ENCODE measurements at places on chromosomes 6 and 20.

DNA sequence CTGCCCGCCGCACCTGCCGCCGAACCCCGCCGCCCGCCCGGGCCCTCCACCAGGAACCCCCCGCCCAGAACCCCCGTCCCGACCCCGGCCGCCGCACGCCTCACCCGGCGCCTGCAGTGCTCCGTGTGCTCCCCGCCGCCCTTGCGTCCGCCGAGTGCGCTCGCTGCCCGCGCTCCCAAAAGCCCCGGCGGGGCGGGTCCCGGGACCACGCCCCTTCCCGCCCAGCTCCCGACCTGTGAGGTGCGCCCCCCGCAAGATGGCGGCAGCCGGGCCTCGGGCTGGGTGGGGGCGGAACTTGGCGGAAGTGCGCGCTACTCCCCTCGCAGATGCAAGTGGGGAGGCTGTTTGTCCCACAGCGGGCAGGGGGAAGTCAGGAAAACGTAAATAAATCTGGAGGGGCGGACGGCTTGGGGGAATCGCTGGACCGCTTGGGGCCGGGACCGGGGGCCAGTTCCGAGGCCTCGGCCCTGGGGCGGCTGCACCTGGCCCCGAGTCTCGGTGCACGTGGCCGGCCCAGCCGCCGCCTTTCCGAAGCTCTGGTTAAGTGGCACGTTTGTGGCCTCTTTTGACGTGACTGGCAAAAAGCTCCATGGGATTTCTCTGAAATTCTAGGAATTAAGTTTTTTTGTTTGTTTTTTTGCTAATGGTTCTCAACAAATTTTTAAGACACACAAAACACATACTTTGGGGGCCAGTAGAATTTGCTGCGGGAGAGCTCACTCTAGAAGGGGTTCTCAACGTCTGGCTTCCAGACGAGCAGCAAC is at the start of gene EZR:
Gene EZR (minus strand): TSS at position 156 of the 764 bp plus-strand sequence. CDS start 1,275 bp downstream, outside the sequence.
- no peak for DNase-seq

GRCh38 chr6:89494131-89494793 is 61.3 kb downstream of the ANKRD6 start:
- no peak for DNase-seq

DNA sequence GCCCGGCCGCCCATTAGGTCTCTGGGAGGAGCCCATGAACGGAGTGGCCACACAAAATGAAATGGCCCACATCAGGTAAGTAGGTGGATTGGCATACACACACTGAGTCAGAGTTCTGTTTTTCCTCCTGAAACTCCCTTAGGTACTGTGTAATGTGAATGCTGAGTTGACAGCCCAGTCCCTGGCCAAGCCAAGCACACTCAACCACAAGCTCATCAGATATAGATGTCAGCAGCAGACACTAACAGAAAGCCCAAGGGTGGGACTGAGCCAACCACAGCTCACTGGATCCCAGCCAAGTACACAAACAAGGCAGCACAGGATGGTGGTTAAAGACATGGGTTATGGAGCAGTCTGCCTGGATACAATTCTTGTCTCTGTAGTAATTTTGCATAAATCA is 403.4 kb downstream of the GJA1 start:
- DNase-seq, result no peak

DNA sequence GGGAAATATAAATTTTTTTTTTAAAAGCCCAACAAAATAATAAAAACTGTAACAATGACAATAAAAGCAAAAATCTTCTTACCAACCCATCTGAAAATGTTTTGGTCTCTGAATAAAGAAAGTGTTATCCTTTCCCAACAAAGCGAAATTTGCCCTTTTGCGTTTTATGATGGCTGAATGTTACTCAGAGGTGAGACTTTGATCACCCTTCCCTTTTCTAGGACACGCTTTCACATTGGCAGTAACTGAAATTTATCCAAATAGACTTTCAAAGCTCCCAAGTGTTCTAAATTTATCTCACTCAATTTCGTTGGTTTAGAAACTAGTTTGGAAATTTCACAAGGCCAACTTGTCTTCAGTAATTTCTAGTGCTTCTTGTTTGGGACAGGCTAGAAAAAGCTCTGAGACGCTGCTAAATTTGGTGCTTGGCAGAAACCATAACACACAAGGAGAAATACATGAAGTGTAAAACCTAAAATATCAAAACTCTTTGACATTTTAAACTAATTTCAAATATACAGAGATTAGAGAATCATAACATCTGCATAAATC is 354.5 kb upstream of the CITED2 start:
- DNase-seq, result no peak

GRCh38 chr6:168054765-168055560 is 24.0 kb downstream of the FRMD1 start:
- no peak for DNase-seq

GRCh38 chr6:76026101-76026500 is 46.4 kb downstream of the IMPG1 start:
- DNase-seq, result no peak

DNA sequence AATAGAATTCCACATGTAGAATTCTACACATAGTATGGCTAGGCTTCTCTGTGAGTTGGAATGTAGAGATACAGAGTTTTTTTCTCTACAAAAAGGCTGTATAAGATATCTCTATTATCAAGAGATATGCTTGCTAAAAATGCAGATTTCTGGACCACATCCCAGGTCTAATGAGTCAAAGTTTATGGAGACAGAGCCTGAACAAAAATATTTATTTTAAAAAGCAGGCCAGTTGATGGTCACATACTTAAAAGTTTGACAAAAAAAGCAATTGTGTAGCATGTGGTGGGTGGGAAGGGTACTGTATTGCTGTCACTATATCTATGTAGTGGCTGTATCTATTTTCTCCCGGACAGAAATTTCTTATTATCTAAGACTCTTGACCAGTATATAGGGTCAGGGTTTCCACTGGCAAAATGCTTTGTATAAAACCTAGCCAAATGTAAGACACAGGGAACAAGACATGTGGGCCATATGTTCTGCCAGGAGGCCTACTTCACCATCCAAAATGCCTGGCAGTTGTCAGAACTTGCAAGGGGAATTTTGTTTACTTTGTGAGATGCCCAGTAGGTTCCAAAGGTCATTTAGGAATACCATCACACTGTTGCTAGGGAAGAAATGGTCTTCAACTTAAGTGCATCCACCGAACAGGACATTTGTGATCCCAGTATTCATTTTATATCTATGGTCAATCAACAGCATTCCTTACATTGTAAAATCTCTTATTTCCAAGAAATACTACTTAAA is 60.6 kb downstream of the SHPRH start:
- no peak for DNase-seq

GRCh38 chr6:119986934-119987549 is 637.5 kb upstream of the MAN1A1 start:
- no peak for DNase-seq

DNA sequence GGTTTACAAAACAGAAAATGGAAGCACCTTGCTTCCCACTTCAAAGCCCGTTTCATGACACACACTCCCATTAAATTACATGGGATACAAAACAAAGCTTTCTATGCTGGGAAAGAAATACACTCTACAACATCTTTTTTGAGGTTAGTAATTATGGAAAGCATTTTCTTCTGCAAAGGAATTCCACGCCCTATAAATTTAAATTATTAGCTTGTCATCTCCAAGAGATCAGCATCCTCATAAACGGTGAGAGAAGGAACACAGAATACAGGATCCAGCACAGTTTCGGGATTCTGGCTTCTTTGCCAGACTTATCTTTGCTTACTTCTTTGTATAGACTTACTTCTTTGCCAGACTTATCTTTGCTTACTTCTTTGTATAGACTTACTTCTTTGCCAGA is 1.3 kb upstream of the SMPDL3A start:
- no peak for DNase-seq

DNA sequence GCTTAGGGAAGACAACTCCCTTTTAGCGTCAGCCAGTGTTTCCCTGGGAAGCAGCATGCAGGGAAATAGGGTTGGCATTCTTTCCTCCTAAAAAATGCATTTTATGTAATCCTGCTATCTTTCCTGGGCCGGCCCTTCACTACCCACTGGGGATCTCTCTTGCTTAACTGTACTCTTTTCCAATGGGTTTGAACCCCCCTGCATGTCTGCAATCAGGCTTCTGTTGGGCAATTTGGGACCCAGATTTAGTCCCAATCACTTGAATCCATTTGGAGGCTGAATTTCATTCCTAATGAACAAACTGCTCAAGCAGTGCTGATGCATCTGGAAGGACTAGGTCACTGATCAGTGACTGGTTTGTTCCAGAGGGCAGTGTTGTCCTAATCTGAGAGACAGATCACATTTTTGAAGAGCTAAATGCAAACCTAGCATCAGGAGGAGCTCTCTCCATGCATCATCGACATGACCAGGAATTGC is 152.0 kb downstream of the TSHZ2 start:
- DNase-seq, result no peak

DNA sequence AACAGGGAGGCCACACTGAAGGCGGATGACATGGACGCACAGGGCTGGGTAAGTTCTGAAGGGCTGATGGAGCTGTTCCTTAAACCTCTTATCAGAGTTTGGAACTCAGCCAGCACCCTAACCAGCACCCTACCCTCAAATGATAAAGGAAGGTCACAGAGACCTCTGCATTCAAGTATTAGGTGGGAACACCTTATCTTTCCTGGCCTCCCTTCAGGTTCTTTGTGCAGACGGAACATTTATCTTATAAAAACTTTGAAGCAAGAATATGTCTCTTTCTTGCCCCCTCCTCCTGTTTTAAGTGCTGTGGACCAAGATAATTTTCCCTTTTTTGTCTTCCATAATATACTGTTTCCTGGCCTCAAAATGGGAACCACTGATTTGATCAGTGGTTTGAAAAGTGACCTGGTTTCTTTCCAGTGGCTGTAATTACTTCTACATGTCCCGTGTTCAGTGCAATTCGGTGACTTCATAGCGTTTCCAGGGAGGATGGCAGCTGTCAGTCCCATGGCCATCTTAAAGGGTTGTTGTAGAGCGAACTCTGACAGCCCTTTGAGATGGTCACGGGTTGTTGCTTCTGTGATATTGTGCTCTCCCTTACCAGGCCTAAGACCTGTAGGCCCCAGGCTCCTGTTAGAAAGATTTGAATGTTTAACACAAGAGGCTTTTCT is 213.2 kb upstream of the MYLIP start:
- DNase-seq, result no peak

DNA sequence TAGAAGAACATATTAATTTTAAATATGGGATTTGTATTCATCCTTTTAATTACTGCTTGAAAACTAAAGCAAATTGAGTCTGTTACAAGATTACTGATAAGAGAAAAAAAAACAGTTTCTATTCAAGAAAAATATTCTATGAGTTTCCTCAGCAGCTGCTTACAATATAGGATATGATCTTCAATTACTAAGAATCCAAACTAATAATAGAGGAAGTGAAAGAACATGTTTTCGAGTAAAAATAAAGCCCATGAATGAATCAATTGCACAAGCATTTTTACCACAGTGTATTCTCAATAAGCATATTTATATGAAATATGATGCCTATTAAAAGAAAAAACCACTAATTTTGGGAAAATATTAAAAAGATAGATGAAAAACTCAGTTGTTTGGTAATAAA is 63.4 kb downstream of the AHI1 start:
- no peak for DNase-seq

DNA sequence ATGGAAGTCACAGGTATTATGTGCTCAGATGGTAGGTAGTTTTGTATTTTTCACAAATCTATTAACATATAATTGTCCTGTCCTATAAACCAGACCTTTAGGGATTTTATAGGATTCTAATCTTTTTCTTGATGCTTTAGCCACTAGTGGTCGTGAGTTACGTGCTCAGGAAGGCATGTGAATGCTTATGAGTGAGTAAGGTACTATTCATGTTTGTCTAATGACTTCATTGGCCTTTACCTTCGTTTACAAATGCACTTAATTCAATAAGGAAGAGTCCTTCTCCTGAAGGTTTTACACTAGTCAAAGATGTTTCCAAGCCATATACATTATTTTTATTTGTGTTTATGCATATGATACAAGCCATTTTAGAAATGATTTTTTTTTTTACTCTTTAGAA is 23.0 kb downstream of the PACRG start:
- no peak for DNase-seq

DNA sequence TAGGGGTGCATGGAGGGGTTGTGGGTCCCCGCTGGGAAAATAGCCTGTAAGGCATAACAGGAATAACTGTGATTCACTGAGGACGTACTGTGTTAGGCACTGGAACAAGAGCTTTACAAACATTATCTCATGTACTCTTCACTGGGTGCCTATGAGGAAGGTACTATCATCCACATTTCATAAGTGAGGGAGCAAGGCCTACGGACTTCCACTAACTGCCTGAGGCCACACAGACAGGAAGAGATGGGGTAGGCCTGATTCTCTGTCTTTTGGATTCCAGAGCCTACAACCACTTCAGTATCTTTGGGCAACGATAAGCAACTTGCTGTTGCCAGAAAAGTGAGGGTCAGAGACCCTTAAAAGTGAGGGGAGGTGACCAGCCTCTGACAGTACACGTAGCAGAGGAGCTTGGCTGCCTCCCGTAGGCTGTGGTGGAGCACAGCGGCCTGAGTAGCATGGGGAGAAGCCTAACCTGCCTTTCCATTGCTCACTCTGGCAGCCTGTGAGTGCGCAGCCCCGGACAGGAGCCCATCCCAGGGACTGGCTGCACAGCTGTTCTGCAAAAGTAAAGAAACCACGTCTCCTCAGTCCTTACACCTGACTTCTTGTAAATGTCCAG is 30.4 kb downstream of the PSMB1 start:
- no peak for DNase-seq

DNA sequence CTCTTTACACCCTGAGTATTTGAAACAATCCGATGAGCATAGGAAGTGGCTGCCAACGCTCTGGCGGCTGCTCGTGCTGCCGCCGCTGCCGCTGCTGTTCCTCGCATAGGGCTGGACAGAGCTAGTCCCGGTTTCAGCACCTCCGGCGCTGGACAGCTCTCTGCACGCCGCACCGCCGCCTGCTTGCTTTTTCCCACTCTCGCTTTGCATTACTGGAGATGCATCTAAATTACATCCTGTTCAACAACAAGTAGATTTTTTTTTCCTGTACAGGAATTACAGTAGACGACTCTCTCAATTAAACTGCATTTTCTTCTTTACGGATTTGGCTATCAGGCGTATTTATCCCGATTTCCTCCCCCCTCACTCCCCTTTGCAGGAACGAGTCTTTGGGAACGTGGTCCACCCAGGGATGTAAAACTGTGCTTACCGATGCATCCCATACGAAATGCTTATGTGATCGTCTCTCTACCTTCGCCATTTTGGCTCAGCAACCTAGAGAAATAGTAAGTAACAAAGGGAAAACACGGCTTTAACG is 563.8 kb downstream of the LMBRD1 start:
- peak; percentile 74 for DNase-seq

GRCh38 chr6:15267221-15267620 is 21.4 kb downstream of the JARID2 start:
- no peak for DNase-seq

DNA sequence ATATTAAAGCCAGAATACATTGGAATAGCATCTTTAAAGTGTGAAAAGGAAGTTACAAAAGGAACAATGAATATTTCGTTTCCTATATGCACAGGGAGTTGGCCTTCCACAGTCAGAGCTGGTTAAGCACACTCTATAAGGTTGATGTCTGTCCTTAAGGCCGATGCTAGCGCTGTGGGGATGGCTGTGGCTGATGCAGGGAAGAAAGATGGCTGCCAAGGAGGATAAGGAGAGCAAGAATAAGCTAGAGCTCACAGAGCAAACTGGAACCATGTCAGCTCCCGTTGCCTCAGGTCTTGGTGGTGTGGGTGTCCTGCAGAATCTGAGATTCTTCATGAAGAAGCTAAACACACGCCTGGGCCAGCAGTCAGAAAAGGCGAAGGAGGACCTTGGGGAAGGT is 20.8 kb upstream of the STX11 start:
- DNase-seq, result no peak
